ENCODE measurements at places on chromosomes 16 and 17.

DNA sequence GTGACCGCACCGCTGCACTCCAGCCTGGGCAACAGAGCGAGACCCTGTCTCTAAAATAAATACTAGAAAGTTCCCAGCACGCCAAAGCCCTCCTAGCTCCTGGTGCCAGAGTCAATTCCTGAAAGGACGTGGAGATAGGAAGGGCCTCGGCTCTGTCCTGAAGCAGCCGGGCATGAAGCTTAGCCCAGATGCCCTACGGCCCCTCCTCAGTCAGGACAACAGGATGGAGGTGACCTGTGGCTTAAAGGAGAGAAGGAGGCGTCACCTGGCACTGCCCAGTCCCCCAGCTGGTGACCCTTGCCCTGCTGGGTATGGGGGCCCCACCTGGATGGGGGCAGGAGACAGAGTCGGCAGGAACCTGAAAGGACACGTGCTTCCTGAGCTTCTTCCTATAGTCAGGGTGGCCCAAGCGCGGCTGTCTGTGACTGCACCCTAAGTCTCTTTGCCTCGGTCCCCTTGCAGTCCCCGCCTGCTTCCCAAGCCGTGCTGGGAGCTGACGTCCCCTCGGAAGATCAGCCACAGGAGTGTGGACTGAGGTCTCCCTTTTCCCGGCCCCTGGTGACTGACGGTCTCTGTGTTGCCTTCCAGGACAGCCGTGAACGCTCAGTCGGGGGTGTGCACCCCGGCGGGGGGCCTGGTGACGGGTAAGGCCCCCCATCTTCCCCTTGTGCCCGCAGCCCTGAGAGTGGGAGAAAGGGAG, 14.9 kb upstream of the RNF213 start:
- no peak for DNase-seq

DNA sequence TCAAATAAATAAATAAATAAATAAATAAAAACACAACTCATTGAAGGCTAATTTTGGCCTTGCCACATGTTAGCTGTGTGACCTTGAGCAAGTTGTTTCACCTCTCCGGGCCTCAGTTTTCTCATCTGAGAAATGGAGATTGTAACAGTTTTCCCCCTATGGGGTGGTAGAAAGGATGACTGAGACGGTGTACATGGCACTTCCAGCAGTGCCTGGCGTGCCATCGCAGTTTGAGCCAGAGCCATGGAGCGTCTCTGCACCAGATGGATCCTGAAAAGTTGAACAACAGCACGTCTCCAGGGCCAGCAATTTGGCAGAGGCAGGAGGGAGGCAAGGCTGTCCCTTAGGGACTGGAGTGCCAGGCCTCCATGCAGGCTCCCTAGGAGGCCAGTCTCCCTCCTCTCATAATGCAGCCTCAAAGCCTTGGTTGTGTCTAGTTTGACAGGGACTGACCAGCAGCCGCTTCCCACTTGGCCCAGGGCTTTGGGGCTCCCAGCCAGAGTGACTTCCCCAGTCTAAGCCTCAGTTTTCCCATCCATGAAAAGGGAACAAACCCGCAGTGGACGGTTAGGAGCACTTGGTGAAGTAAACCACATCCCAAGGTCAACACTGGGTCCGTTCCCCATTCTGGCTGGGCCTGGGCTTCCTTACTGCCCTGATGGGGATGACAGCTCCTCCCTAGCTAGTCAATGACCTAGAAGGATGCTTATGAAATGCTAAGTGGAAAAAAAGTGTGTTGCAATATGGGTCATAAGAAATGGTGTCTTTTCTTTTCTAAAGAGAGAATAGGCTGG, 19.3 kb downstream of the SOCS1 start:
- DNase-seq, result no peak

DNA sequence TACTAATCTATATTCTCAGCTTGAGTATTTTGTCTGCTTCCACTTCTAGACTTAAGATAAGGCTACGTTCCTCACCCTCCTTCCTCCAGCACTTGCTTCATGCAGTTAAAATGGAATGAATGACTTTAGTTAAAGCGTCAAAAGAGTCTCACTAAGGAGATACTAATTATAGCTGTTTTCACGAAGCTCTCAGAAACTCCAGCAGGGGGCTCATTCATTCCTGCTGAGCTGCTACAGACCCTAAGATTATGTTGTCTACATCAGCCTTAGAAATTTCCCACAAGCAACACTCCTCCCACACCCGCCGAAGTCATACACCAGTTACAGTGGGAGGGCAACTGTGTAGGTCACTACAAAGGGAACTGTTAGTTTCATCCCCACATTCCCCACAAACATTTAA, 57.0 kb upstream of the KIFC3 start:
- peak; percentile 52 for DNase-seq

DNA sequence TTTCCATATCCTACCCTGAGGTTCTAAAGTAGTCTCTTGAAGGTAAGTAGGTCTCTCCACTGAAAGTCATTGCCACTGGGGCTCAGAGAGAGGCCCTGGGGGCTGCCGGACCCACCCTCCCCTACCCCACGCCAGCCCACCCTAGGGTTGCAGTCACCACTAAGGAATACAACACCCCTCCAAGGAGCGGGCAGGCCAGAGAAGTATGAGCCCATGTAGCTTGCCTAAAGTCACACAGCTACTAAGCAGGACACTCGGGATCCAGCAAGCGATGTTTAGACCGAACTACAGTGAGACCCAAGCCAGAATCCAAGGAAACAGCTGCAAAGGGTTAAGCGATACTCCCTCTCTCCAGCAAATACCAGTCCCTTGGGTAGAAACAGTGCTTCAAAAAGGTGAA, 27.0 kb downstream of the C16orf78 start:
- DNase-seq, result no peak

- peak; percentile 69 for DNase-seq
Measured at GRCh38 chr16:48321317-48322036, 63.7 kb downstream of the SIAH1 start.

DNA sequence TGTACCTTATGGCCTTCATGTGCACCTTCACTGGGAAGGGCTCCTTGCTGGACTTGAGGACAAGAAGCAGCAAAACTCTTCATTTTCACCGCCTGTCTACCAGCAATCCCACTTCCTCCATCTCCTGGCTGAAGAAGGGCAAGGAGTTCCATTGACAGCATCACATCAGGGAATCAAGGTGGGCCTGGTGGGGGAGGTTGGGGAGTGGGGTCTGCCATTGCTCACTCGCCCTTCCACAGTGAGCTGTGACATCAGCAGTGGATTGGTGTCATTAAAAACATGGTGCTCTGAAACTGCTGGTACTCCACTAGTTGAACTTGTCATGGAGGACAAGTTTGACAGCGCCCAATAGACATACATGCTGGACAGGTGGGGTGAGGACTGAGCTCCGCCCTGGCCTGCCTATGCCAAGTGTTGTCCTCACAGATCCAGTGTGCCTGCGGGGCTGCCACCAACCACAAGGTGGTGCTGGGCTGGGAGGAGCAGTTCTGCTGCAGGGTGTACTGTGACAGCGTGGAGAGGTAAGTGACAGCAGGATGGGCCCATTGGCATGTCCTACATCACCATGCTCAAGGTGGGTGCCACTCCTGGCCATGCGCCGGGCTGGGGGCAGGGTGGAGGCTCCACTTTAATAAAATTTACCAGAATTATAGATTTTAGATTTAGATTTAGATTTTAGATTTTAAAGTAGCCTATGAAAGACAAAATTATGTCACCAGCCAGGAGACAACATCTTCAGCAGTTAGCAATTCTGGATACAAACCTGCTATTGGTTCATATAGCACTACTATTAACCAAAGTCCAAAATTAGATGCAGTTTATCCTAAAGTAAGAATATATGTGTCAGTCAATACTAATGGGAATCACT, 1729.1 kb downstream of the TP53TG3F start:
- DNase-seq, result no peak

Data from cardiac fibroblast (primary cell).